ENCODE measurements at places on chromosomes 1 and 21.

DNA sequence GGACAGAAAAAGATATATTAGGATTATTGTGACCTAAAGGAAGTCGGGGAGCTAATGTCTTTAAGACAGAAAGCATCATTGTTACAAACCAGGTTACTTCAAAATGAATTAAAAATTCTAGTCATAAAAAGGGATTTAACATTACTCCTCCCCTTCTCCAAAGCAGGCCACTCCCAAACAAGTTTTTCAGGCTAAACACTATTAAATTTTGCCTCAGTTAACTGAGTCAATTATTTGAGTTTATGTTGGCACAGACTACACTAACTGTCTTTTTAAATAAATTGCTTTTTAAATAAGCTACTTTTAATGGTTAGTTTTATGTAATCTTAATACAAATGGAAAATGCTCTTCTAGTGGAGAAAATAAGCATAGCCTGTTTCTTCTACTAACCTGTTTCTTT is 395.0 kb upstream of the DUSP10 start:
- DNase-seq: no peak

GRCh38 chr1:220943319-220943996 is 64.2 kb downstream of the HLX start:
- no peak for DNase-seq

DNA sequence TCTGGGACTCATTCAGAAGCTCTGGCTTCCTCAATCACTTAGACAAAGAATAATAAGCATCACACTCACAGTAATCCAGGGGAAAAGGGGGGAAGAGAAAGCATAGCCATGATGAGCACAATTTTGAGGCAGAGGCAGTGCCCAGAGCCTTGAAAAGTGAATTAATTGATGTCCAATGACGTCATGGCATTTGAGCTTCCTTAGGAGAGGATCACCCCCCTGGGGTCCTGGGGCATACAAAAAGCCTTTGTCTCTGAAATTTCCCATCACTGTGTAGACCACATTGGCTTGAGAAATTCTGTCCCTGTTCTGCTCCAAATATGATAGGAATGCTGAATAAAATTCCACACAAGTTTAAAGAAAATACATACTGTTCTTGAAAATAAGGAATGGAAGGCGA is 84.3 kb upstream of the COA6 start:
- DNase-seq: no peak

DNA sequence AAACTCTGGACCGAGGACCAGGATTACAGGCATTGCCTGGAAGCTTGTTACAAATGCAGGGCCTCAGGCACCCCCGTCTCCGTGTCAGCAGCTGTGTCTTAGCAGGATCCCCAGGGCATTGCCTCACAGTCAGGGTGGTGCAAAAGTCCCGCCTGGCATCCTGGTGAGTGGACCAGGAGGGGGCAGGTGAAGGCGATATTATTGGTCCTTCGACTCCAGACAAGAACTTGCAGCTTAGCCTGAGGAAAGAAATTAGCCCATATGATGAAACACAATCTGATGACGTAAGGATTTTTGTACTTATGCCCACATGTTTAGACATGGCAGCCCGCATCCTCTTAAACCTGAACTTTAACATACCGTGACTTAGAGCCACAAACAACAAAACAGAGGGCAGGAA is 40.8 kb downstream of the RSPH1 start:
- DNase-seq: no peak

DNA sequence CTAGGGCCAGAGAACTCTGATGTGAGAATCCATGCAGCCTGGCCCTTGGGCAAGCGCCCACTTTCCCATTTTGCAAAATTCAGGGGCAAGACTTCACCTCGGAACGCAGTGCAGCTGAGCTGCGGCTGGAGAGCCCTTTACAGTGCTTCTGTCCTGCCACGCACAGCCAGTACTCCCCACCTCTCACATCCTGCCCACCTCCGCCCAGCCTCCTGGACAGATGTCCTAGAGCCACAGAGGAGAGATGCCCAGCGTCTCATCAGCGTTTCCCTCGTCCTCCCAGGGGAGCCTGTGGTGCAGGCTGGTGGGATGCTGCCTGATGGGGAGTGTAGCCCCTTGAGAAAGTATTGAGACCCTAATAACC is 29.6 kb downstream of the RUNX3 start:
- DNase-seq: no peak

- no peak for DNase-seq
These were observed 11.5 kb downstream of the CNST start for GRCh38 chr1:246577720-246578106.

GRCh38 chr21:36589352-36589971 is 109.5 kb upstream of the SIM2 start:
- DNase-seq: peak; percentile 21

DNA sequence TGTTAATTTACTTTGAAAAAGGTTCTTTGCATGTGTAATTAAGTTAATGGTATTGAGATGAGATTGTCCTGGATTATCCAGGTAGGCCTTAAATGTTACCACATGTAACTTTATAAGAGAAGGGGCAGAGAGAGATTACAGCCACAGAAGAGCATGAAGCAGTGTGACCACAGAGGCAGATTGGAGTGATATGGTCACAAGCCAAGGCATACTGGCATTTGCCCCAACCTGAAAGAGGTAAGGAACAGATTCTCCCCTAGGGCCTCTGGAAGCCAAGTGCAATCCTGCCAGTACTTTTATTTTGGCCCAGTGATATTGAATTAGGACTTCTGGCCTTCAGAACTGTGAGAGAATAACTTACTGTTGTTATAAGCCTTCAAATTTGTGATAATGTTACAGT is 23.0 kb downstream of the RNF2 start:
- DNase-seq: no peak

GRCh38 chr21:26845066-26845758 is at the start of gene ADAMTS1:
ADAMTS1 (minus strand) TSS chr21:26845409; CDS start chr21:26844954, 455 bp downstream.
- peak; percentile 88 for DNase-seq

- DNase-seq: no peak
These were observed 367.7 kb upstream of the NEGR1 start for GRCh38 chr1:72649991-72650390.

DNA sequence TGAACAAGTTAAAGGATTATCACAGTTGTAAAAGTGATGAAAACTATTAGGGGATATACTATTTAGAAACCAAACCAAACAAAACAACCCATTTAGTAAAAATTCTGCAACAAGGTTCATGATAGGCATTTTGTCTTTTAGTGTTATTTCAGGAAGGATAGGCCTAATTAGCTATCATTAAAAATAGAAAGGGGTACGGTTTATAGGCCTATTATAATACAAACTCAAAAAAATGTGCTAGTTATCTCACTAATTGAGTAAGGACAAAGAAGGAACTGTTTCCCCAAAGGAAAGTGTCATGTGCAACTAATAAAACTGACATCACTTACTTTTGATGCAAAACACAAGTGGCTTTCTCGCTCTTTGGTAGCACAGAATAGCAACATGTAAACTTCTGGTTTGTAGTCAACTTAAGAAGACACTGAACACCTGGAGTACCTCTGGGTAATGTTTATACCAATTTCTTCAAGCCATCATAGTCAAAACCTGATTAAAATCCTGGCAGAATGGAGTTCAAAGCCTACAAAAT is 28.5 kb downstream of the SLC16A1 start:
- DNase-seq: no peak

DNA sequence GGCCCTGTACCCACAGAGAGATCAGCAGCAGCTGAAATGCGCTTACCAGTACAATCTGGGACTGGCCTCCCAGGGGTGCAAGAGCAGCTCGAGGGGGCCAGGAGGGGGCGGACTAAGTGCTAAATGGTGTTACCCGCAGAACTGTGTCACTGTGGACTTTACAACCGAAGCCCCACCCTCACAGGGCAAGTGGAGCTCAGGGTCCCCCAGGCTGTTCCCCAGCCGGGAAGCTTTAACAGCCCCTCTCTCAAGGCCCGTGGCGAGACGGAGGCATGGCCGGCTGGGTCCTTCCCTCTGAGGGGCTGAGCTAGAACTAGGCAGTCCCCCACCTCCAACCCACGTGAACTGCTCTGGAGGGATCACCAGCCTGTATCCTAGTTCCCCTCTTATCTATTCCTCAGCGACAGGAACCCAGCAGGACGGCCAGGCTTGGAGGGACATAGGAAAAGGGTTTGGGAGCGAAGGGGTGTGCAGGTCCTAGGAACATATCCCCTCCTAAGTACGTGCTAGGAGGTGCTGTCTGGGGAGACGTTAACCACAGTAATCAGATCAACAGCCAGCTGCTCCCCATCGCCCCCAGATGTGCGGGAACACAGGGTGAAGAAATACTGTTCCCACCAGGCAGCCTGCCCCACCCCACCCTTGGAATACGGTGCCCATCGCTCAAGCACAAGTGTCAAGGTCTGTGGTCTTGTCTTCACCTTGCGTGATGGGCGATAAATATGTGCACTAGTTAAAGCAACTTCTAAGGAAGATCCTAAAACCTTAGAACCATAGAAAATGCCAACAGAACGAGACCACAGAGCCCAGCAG is 24.4 kb downstream of the ZBTB17 start:
- no peak for DNase-seq

DNA sequence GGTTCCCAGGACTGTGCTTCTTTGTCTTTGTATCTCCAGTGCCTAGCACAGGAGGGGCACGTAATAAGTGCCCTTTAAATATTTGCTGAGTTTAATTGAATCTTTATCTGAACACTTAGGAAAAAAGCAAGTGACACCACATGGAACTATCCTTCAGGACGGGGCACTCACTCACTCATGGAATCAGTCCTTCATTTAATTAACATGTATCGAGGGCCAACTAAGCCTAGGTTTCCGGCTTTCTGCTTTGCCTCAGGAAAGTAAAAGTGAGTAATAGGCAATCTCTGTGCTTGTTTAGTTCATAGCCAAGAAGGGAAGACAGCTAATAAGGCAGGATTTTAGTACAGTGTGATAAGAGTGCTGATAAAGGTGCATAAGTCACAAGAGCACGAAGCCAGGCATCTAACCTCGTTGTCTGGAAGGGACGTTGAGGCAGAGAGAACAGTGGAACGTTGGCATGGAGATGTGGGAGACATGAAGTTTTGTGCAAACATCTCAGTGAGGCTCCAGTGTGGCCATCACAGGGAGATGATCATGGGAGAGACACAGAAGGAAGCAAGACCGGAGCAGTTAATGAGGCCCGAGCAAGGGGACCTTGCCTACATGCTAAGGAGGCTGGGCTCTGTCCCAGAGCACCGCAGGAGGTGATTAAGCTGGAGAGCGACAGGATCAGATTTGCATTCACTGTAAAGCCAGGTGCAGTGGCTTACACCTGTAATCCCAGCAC is 54.1 kb upstream of the TRIM67 start:
- DNase-seq: no peak

GRCh38 chr1:168390271-168390670 is 109.6 kb downstream of the TBX19 start:
- DNase-seq: no peak

DNA sequence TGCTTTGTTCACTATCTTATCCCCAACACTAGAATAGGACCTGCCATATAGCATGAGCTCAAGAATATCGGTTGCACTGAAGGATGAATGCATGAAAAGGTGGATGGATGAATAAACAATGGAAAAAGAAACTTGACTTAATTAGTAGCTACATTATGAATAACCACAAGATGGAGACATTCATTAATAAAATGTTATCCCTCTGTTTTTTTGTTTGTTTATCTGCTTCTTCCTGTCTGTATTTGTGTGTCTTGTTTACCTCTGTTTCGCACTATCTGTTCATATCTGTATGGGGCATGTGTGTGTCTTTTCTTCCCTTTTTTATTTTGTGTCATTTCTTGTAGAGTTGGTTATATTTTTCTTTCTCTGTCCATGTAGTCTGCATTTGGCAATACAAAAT is 1.1 kb upstream of the OR14I1 start:
- DNase-seq: no peak

DNA sequence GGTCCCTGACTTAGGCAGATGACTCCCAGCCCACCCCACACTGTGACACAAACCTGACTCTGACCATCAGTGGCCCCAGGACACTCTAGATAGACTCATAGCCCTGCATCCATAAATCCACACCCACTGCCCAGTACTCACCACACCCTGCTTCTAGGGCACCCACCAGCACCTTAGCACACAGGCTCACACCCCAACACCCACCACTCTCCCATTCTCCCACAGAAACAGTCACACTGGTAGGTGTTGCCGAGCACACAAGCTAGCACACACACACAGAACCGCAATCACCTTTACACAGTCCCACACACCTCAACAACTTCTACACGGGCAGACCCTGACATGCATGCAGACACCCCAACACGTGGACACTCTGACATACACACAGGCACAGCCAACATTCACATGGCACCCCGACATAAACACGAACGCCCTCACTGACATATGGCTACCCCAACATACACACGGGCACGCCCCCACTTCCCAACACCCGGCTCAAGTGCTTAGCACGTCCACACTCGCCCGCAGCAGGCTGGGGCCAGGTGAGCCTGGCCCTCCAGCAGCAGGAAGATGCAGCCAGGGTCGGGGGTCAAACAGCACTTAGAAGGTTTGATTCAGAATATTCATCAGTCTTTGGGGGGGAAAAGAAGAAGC is 105.5 kb upstream of the TARDBP start:
- no peak for DNase-seq

DNA sequence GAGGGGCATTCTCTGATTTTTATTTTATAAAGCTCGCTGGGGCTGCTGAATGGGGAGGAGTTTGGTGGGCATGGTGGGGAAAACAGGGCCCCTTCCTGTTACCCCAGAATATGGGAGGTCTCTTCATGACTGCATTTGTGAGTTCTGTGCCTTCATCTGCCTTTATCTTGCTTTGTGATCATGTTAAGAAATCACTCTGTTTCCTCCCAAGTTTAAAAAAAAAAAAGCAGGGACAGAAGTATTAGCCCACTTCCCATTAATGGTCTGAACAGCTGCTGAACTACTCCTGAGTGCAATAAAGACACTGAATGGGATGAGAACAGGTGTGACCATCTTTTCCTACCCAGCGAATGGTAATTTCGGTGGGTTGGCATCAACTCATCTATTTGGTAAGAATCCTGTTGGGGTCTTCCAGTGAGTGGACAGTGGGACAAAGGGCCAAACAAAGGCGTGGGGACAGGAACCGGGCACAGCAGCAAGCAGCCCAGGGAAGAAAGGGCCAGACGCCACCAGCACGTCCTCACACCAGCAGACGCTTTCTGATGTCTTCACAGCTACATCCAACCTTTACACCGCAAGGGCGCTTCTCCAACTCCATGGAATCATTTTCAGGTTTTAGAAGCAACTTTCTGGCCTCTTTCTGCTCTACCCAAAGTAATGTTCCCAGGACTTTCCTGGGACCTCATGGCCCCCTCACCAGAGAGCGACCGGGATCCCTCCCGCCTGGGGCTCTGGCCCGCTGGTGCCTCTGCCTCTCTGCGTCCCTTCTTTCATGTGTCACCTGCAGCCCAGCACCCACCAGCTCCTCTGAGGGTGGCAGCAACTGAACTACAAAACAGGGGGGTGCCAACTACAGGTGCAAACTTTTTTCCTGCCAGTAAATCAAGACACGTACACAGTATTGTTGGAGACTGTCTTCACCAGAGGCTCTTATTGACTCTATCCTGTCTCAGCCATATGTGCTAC is 160.2 kb downstream of the ADSS2 start:
- DNase-seq: no peak

Measured in endothelial cell (in vitro differentiated cells).